ENCODE measurements at places on chromosomes 2 and 18. TPM values are rescaled to one million over a fixed set of nuclear protein-coding genes. Genes with fewer than 3 reads are reported as not detected.

DNA sequence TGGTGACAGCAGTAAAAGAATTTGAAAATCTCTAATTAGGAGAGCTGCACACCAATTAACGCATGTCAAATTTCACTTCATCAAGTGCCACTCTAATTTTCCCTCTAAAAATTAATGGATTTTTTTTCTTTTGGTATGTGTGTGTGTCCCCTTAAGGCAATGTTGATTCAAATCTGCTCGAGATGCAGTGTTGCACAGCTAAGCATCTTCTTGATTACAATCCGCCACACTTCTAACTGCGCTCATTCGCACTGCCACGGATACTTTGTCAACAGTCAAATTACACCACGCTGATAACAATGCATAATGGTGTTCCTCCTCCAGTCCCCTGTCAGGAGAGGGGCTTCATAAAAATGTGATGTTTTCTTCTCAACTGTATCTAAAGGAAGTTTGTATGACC, 261.4 kb downstream of the MEIS1 start:
- no peaks in the 10 kb centered on the region for H3K36me3 ChIP-seq
- H3K4me1 ChIP-seq = no peaks in the 10 kb centered on the region
- H3K4me3 ChIP-seq = no peak overlapping the region

- H3K4me3 ChIP-seq = no peak overlapping the region
- H3K4me1 ChIP-seq = peaks cover 4% of the 10 kb centered on the region
- no peak overlapping the region for H3K27ac ChIP-seq
- H3K36me3 ChIP-seq = peaks cover 3% of the 10 kb centered on the region
- no peak for DNase-seq
- H3K27me3 ChIP-seq = no peaks in the 10 kb centered on the region
These were observed 49.8 kb downstream of the CAB39 start for GRCh38 chr2:230762317-230762896.

GRCh38 chr18:13513021-13513420, 213.3 kb downstream of the FAM210A start:
- no peak for DNase-seq
- no peak overlapping the region for H3K4me3 ChIP-seq
- H3K36me3 ChIP-seq = peaks cover 6% of the 10 kb centered on the region

GRCh38 chr2:27771202-27771547, 344 bp upstream of the MRPL33 start:
- H3K27me3 ChIP-seq = no peaks in the 10 kb centered on the region
- H3K4me3 ChIP-seq = peak overlapping the region; percentile 51
- peak overlapping the region; percentile 70 for H3K27ac ChIP-seq
- H3K36me3 ChIP-seq = no peaks in the 10 kb centered on the region

DNA sequence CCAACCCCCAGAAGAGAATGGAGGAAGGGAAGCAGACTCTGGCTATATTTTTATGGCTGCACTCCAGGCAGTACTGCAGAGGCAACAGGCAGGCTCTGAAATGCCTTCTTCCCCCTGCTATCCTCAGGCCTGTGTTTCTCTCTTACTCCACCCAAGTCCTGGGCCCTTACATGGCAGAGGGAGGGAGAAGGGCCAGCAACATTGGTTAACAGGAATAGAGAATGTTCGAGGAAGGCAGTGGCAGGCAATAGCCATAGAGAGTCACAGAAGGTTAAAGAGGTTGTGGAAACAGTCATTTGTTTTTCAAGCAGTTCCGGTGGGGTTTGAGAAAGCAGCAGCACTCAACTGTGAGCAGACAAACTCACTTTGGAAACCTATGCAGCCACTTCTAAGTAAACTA, 15.1 kb upstream of the DARS1 start:
- no peak for DNase-seq
- no peaks in the 10 kb centered on the region for H3K4me1 ChIP-seq
- H3K27ac ChIP-seq = no peak overlapping the region
- H3K27me3 ChIP-seq = no peaks in the 10 kb centered on the region
- no peaks in the 10 kb centered on the region for H3K36me3 ChIP-seq
- no peak overlapping the region for H3K4me3 ChIP-seq

Gene IL36RN
- polyA plus RNA-seq = not detected

Gene DAPL1
- 1.1 TPM for polyA plus RNA-seq

DNA sequence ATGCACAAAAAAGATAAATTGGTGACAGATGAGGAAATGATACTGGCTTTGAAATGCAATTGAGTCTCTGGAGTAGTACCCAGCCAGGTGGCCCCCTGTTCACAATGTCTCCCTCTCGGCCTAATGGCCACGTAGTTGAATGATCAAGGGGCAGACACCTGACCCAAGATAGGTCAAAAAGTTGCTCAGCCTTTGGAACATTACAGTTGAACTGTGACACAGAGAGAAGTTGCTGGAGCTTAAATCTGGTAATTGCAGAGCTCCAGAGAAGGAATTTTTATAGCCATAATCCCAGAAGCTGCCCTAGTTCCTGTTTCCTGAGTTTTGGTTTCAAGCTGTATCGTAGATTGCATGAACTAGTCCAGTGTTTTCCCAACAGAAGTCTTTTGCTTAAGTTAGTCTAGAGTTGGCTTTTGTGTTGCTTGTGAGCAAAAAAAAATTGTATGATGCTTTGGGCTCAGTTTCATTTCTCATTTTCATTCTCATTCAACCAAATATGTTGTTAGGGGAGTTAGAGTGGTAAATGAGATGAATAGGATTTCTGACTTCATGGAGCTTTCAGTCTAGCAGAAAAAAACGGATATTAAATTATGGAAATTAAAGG, 117.9 kb downstream of the CSRNP3 start:
- no peak for DNase-seq
- H3K27ac ChIP-seq = no peak overlapping the region
- H3K36me3 ChIP-seq = no peaks in the 10 kb centered on the region
- H3K4me3 ChIP-seq = no peak overlapping the region
- no peaks in the 10 kb centered on the region for H3K27me3 ChIP-seq

DNA sequence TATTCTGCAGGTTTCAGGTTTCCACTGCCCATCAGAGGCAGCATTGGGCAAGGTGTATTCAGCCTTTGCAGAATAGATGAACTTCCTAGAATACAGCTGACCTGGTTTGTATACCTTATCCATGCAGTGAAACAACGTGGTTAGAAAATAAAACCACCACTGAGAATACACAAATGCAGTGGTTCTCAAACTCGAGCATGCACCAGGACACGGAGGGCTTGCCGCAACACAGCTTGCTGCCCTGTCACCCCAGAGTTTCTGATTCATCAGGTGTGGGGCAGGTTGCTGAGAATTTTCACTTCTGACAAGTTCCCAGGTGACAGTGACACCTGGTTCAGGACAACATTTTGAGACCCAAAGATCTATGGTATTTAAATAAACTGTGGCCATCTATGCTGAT, 23.4 kb upstream of the C1D start:
- no peaks in the 10 kb centered on the region for H3K36me3 ChIP-seq
- no peak overlapping the region for H3K4me3 ChIP-seq
- H3K27me3 ChIP-seq = no peaks in the 10 kb centered on the region
- H3K4me1 ChIP-seq = no peaks in the 10 kb centered on the region

DNA sequence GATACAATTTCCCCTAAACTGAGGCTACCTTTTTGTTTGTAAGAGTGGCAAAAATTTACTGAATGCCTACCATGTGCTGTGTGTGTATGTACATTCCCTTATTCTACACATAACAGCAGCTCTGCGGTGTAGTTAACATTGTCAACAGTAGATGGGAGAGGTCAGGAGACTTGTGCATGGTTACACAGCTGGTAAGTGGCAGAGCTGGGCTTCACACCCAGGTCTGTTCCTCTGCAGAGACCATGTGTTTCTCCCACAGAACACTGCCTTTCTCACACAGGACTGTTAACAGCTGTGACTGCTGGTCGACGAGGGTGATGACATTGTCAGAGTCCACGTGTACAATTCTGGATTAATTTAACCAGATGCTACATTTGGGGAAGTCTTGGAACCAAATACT, 49.1 kb downstream of the EML6 start:
- H3K27me3 ChIP-seq = no peaks in the 10 kb centered on the region
- no peak for DNase-seq
- H3K4me3 ChIP-seq = no peak overlapping the region
- H3K27ac ChIP-seq = no peak overlapping the region
- no peaks in the 10 kb centered on the region for H3K4me1 ChIP-seq

Gene STPG4
- not detected for polyA plus RNA-seq

GRCh38 chr2:56248965-56249742, 65.4 kb downstream of the CCDC85A start:
- H3K36me3 ChIP-seq = no peaks in the 10 kb centered on the region
- no peak overlapping the region for H3K4me3 ChIP-seq
- no peaks in the 10 kb centered on the region for H3K4me1 ChIP-seq
- no peak for DNase-seq
- no peaks in the 10 kb centered on the region for H3K27me3 ChIP-seq

DNA sequence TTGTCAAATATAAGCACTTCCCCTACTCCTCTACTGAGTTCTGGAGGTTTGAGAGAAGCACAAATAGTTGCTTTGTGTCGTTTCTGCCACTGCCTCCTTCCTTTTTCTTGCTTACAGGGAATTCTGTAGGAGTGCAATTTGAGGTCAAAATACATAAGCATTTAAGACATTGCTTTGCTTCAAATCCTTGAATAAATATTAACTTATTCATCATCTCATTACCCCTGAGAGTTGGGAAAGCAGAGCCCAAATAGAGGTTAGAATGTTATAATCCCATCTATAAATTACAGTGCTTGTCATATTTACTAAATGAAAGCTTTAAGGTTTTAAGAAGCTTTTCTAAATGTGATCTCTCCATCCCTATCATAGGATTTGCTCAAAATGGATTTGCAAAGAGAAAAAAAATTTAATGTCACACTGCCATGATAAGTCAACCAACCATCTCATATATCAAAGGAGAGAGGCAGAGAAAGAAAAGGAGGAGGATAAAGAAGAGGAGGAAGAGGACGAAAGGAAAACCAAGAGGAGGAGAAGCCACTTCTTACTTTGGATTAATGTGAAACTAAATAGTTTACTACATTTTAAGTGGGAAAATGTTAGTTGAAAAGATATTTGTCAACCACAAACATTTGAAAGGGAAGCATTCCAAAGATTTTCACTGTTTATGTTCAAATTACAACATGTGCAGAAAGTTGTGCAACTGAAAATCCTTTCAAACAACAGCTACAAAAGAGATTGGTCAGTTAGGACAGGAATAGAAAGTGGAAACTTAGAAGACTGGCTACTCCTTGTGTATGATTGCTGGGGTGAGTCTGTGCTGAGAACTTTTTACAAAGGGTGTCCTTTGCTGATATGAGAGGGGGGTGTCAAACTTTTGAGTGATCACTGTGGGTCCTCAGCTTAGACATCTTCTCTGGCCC, 277.3 kb upstream of the FN1 start:
- DNase-seq = no peak
- no peaks in the 10 kb centered on the region for H3K27me3 ChIP-seq
- no peaks in the 10 kb centered on the region for H3K36me3 ChIP-seq
- H3K27ac ChIP-seq = no peak overlapping the region

All from aorta (tissue), 5 donors.